ENCODE measurements at places on chromosomes 11 and 22. TPM values are rescaled to one million over a fixed set of nuclear protein-coding genes. Genes with fewer than 3 reads are reported as not detected.

DNA sequence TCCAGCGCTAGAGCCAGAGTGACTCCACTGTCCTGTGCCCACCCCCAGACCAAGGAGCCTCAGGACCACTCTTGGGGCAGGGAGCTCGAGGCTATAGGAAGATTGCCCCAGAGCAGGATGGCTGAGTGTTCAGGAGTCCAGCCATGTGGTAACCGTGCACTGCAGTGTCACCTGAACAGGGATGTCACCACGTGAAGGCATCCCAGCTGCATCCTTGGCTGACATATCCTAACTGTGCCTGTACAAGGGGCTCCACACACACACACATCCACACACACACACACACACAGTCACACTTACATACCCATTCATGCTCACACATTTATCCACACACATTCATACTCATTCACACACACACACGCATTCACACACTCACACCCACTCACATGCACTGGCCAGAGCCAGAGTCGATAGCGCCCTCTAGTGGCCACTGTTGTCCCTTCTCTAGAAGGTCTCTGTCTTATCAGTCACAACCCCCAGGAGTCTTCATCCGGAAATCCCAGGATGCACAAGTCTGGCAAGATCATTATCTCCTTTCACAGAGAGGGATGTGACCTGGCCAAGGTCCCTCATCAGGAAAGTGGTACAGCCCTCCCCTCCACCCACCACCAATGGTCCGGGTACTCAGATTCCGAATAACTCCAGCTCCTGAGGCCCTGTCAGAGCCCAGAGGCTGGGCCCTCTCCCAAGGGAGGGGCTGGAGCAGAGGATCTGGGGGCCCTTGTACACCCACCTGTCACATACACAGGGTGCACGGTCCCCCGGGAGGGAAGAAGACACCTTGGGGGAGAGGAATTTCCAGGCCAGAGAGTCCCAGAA lies 55.1 kb downstream of the IGLL5 start:
- no peaks in the 10 kb centered on the region for H3K36me3 ChIP-seq
- DNase-seq: peak; percentile 70
- H3K4me3 ChIP-seq: no peak overlapping the region
- no peaks in the 10 kb centered on the region for H3K27me3 ChIP-seq
- H3K27ac ChIP-seq: no peak overlapping the region
- H3K4me1 ChIP-seq: no peaks in the 10 kb centered on the region

The TEX54 gene
- polyA plus RNA-seq: 3.0 TPM

- no peak overlapping the region for H3K4me3 ChIP-seq
- H3K27me3 ChIP-seq: no peaks in the 10 kb centered on the region
- no peaks in the 10 kb centered on the region for H3K4me1 ChIP-seq
- peaks cover 42% of the 10 kb centered on the region for H3K36me3 ChIP-seq
- no peak for DNase-seq
- no peak overlapping the region for H3K27ac ChIP-seq
Measured at GRCh38 chr11:111749646-111750045, 16.5 kb downstream of the PPP2R1B start.

GRCh38 chr11:45449036-45449601 lies 163.0 kb upstream of the SYT13 start:
- H3K36me3 ChIP-seq: no peaks in the 10 kb centered on the region
- no peaks in the 10 kb centered on the region for H3K27me3 ChIP-seq
- H3K27ac ChIP-seq: no peak overlapping the region
- no peaks in the 10 kb centered on the region for H3K4me1 ChIP-seq

The SLC43A3 gene
- 6.8 TPM for polyA plus RNA-seq

The CCND1 gene
- polyA plus RNA-seq: 20.1 TPM

The C22orf42 gene
- not detected for polyA plus RNA-seq

DNA sequence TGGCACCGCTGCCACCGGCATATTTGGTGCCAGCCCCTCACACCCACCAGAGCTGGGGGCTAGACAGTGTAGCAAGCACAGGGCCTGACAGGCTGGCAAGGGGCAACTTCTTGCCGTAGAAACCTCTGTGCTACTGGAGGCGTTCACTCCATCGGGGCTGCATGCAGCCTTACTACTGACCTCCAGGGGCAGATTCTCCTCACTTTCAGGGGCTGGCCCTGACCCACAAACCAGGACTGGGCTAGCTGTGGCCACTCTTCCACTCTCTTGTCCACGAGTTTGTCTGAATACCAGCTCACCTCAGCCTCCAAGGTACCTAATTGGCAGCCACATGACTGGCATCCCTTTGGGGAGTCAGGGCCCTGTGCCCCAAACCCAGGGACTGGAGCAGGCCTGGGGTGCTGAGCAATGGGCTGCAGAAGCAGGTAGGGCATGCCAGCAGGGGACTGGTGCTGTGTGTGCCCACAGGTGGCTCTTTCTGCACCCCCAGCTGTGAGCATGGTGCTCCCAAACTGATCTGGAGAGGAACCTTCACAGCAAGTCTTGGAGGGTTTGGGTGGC lies 2.1 kb upstream of the LMO1 start:
- no peaks in the 10 kb centered on the region for H3K4me1 ChIP-seq
- DNase-seq: peak; percentile 30
- H3K36me3 ChIP-seq: no peaks in the 10 kb centered on the region
- H3K27ac ChIP-seq: no peak overlapping the region
- no peak overlapping the region for H3K4me3 ChIP-seq
- H3K27me3 ChIP-seq: peaks cover 87% of the 10 kb centered on the region

DNA sequence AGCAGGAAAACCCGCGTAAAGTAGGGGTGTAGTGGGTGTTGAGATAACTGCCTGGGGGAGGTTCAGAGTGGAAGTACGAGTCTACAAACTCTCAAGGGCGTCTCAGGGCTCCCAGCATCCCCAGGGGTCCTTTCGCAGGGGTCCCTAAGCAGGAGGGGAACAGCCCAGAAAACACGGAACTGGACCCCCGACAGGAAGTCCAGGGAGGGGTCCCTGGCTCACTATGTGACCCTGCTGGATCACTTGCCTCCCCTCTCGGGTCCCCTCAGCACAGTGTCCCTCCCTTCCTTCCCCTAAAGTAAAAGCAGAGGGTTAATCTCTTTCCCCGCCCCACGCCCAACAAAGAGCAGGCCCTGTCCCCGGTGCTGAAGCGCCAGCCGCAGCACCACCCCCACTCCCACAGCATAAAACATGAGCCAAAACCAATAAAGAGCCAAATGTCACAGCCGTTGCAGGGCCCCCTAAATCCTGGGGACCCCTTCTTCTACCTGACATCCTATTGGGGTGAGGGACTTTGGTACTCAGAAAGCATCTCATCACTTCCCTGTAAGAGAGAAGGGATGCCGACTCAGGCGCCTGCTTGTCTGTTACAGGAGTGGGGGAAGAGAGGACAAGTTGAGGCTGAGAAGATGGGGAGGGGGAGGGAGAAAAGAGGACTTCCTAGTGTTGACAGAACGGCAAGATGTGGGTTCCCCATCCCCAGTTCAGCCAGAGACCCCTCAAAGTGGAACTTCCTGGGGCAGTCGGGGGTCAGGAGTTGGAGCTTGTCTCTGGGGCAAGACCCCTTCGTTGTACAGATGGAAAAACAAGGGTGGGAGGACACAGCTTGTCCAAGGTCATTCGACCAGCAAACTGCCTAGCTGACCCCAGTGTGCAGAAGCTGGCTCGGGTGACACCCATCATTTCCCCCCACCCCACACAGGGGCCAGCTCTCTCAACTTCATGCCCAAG lies 1.4 kb upstream of the NEFH start:
- H3K36me3 ChIP-seq: no peaks in the 10 kb centered on the region
- H3K27ac ChIP-seq: no peak overlapping the region
- DNase-seq: peak; percentile 28
- H3K27me3 ChIP-seq: peaks cover 62% of the 10 kb centered on the region
- peaks cover 10% of the 10 kb centered on the region for H3K4me1 ChIP-seq
- H3K4me3 ChIP-seq: no peak overlapping the region

The GAL3ST1 gene
- 4.6 TPM for polyA plus RNA-seq

GRCh38 chr11:70049045-70049444 lies 29.1 kb upstream of the ANO1 start:
- DNase-seq: no peak
- no peaks in the 10 kb centered on the region for H3K4me1 ChIP-seq
- H3K36me3 ChIP-seq: no peaks in the 10 kb centered on the region
- no peak overlapping the region for H3K27ac ChIP-seq
- H3K4me3 ChIP-seq: no peak overlapping the region
- H3K27me3 ChIP-seq: no peaks in the 10 kb centered on the region

The TEAD1 gene
- polyA plus RNA-seq: 45.9 TPM

GRCh38 chr11:5246772-5247471 lies 2.7 kb downstream of the HBG1 start:
- no peak overlapping the region for H3K27ac ChIP-seq
- no peaks in the 10 kb centered on the region for H3K27me3 ChIP-seq
- DNase-seq: no peak
- H3K4me1 ChIP-seq: no peaks in the 10 kb centered on the region

All from cardiac muscle cell (in vitro differentiated cells and primary cell).